LoVo (cell line): ENCODE measurements at places on chromosomes 6 and 20.

GRCh38 chr6:168620578-168620977 lies 179.6 kb downstream of the SMOC2 start:
- DNase-seq: no peak

DNA sequence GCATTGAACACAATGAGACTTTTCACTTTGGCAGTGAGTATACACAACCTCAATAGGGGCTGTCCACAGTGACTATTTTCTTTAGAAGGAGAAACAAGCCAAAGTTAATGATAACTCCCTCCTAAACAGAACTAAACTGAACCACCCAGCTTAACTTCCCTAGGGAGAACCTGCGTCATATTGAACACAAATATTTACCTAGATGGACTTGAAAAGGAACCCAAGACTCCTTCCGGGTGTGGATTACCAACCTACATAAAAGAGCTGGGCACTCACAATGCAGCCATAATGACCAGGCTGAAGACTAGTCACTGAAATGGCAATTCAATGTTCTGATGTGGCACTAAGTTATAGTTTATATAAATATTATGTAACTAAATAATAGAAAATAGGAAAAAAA lies 160.6 kb downstream of the IBTK start:
- DNase-seq: peak; percentile 42

- DNase-seq: no peak
Measured at GRCh38 chr20:16944745-16945144, 196.6 kb downstream of the OTOR start.

DNA sequence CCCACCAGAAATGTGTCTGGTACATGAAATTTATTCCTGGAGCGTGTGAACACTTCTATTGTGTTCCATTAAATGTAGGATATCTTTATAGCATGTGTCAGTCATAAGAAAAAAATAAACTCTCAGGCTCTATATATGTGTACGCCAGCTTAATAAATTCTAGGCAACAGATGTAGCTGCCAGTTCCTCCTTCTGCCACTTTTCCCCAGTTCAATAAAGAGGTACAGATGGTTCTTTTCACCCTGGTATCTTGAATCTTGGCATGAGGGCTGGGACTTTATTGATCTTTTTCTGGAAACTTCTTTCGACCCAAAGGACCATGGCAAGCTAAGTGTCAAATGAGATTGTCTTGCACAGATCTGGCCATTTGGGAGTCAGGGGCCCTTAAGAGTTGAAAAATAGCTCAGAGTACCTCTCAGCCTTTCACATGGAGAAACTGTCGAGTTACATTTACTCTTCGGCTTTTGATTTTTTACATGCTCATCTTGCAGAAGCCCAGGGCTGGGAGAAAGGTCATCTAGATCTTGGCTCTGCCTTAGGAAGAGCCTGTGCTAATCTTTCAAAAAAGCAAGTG lies 240.9 kb downstream of the DOK5 start:
- no peak for DNase-seq

GRCh38 chr20:11018668-11019170 lies 344.9 kb upstream of the JAG1 start:
- no peak for DNase-seq

- DNase-seq: no peak
Measured at GRCh38 chr20:20412750-20413149, 44.8 kb downstream of the INSM1 start.

- DNase-seq: no peak
Measured at GRCh38 chr6:130929036-130929678, 102.0 kb downstream of the SMLR1 start.

DNA sequence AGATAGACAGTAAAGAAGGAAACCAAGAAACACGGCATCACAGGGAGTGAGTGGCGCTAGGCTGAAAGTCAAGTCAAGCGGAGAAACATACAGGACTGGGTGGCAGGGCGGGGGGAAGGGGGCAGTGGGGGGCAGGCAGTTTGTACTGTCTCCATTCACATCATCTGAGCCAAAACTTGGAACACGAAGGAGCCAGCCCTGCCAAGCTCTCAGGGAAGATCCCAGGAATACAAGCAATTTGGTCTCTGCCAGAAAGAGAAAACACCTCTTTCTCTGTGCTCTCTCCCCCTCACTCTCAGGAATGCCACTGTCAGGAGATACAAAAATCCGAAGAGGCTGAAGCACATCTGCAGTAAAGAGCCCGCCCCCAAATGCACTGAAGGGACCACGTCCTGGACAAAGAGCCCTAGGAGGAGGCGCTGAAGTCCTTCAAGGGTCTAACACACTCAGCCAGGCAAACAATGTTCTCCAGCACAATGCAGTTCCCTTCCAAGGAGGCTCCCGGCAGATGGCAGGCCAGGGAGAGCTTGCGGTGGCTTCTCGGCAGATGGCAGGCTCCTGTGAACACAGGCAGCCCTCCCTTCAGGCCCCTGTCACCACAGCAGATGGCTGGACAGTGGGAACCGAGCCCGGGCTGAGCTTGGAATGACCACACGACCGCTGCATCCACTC lies 90.0 kb downstream of the ATP9A start:
- DNase-seq: no peak

DNA sequence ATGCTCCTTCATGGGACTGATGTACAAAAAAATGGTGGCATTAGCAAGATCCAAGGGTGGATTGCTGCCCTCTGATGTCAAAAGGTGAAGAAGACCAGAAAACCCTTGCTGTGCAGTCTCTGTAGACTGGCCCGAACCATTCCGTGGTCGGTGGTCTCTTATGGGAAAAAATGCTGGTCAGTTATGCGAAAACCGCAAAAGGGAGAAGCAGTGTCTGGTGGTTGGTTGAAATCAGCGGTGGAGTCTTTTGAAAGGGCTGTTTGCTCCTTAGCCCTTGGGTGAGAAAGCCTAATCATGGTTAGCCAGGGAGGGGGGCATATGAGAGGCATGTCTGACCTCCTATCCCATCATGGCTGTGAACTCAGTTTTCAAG lies 108.1 kb downstream of the DTNBP1 start:
- DNase-seq: no peak

- no peak for DNase-seq
Measured at GRCh38 chr6:80733641-80734040, 627.2 kb downstream of the BCKDHB start.

GRCh38 chr6:126937426-126937825 lies 181.0 kb upstream of the RSPO3 start:
- DNase-seq: no peak

DNA sequence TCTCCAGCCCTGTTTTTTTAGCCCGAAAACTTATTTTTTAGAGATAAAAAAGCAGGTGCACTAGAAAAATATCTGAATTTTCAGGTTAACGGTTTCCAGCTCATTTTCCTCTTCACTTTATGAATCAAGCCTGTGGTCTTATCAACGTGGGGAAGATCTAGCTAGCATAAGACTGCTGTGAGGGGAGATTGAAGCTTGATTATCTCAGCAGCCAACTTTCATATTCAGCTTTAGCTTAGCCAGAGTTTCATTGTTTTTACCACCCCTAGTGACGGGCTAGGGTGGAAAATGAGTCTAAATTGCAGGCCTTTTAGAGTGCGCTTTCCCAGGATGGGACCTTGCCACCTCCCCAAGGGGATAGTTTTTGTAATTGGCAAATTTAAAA lies 11.9 kb upstream of the RBM38 start:
- no peak for DNase-seq

DNA sequence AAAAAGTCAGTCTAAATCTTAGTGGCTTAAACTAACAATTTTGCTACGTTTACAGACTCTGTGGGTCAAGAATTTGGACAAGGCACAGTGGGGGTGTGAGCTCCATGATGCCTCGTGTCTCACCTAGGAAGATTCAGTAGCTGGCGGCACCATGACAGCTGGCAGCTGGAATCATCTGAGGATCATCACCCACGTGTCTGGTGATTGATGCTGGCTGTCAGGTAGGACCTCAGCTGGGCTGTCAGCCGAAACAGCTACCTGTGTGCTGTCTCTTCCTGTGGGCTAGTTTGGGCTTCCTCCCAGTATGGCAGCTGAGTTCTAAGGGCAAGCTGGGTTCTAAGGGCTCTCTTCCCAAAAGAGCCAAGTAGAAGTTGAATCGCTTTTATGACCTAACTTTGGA lies 26.4 kb upstream of the DLGAP4 start:
- no peak for DNase-seq

DNA sequence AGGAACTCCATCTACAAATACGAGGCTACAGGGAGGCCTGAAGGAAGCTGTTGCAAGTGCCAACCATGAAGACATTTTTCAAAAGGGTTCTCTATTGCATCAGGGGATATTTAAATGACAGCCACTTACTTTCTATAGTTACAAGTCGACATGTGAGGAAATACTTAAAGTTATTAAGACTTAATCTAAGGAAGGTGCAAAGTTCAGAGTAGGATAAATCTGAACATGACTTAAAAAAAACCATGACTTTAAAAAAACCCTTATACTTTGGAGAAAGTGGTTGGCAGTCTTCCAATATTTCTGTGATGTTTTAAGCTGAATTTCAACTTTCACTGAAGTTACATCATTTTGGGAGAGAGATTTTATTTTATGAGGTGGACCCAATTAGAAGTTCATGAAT lies 56.3 kb upstream of the EMILIN3 start:
- no peak for DNase-seq

DNA sequence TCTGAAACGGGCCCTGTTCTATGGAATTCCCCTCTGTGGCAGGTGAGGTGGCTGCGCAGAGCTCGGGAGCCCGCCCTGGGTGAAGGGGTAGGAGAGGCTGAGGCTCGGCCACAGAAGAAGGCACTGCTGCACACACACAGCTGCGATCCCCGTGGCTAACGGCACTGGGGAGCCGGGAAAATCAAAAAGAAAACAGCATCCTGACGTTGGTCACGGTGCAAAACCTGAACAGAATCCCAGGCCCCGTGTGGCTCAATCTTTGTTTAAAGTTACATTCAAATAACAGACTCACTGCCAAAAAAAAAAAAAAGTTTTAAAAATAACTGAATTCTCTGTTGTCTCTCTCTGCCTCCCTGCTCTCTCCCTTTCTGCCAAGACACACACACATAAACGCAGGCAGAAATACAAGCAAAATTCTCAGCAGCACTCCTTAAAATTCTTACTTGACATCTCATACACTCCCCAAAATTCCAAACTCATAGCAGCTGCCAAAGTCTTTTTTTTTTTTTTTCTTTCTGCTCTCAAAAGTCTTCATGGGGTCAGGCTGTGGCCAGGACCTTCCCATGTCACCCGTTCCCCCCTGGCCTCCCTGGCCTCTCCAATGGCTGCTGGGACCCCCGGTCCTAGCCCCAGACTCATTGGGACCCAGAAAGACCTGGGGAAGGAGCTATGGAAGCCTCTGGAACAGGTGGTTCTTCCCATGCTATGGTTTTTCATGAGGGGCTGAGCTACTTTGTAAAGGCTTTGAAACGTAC lies 248.8 kb downstream of the TTLL2 start:
- DNase-seq: no peak

GRCh38 chr6:135546206-135546605 lies 48.7 kb upstream of the AHI1 start:
- no peak for DNase-seq

DNA sequence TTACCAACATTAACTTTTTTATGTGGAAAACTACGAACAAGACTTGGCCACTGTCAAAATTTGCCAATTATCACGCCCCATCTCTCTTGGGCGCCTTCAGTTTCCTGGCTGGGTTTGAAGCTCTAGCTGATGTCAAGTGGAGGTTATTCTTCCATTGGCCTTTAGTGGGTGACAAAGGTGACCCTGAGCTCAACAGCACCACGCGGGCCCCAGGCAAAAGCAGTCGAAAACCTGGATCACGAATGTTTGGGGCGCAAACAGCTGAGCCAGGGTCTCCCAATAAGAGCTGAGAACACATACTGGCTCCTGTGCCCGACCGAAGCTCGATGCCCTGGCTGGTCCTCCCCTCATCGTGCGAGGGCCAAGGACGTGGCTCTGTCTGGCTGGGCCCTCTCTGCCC lies 26.8 kb downstream of the SLC17A9 start:
- DNase-seq: no peak

DNA sequence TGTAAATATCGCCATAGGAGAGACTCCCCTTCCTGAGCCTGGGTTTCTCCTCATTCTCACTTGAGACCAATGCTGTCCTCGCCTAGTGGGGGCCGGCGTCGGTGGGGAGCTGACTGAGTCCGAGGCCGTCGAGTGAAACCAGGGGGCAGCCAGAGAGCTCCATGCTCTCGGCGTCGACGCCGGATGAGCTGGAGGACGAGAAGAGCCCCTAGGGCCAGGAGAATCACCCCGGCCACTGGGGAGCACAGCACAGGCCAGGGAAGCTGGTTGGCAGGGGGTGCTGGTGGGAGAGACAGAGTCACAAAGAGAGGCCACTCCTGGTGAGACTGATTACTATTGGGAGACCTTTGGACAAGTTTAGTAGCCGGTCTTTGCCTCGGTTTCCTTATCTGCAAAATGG lies 6.4 kb upstream of the GPSM3 start:
- DNase-seq: no peak

DNA sequence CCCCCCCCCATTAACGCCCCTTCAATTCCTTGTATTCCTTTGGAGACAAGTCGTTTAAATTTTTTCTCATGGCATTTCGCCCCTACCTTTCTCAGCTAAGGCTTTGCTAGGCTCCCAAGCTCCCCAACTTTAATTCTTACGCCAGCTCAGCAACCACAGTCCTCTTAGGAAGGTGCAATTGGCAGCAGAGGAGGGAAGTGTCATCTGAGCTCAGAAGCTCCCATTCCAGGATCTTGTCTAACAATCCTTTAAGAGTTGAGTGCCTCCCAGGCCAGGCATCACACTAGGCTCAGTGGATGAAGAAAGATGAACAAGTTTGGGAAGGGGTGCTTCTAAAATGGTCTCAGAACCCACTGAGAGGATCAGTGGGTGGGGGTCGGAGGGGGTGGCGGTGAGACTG lies 131.2 kb upstream of the AKAP12 start:
- no peak for DNase-seq

GRCh38 chr6:141833001-141833655 lies 299.6 kb upstream of the GJE1 start:
- no peak for DNase-seq

DNA sequence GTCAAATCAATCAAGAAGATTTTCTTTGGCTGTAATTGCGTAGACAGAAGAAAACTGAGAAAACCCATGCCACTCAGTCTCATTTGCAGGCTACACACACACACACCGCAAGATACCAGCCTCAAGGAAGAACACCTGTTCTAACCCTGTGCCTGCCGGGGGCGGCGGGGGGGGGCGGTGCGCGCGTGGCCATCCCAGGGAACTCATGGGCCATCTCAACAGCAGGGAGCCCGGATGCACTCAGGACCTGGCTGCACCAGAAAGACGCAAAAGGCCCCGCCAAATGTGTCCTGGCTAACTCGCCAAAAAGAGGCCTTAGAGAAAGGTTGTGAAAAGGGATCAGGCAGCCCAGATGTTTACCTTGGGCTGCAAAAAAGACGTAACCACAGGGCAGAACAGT lies 2.1 kb downstream of the B3GAT2 start:
- no peak for DNase-seq

DNA sequence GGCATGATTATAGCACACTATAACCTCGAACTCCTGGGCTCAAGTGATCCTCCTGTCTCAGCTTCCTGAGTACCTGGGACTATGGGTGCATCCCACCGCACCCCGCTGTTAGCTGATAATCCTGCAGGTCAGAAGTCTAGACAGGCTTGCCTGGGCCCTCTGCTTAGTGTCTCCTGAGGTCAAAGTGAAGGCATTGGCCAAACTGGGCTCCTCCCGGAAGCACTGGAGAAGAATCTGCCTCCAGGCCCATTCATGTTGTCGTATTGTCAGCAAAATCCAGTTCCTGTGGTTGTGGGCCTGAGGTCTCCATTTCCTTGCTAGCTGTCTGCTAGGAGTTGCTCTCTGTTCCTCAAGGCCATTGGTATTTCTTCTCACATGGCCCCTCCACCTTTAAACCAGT lies 6.3 kb upstream of the MROH8 start:
- no peak for DNase-seq

- no peak for DNase-seq
Measured at GRCh38 chr6:157658301-157658700, 164.7 kb upstream of the SNX9 start.
